Activated T-cell treated with anti-CD3 and anti-CD28 coated beads for 24 hours (primary cell): ENCODE measurements at places on chromosomes 7 and 10.

DNA sequence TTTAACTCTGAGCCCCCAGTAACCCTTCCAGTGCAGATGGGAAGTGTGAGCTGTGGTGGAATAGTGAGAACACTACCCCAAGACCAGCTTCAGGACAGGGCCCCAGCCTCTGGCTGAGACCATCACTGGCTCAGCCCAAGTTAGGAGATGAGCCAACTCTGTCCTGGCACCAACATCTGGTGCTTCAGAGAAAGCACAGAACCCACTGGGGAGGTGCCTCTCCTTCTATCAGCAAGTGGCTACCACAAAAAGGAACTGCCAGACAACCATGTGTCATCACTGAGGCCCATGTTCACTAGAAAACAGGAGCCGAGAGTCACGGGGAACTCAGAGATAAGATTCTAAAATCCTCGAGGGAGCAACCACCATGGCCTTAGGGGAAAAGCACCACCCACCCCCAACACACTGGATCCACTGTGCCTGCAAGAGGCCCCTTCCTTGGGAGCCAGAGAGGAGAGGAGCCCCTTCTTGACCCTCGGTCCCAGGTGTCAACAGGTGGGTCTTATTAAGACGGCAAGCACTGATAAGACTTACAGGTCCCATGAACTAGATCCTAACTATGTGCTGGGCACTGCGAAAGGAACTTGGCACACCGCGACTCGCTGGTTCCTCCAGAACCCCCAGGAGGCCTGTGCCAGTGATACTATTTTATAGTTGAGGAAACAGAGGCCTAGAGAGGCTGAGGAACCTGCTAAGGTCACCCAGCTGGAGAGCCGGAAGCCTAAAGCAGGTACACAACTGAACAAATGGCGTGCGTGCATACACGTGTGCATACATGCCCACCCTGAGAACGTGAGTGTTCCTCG is 102.7 kb downstream of the FAM53B start:
- no peak for DNase-seq

GRCh38 chr7:14590206-14590605 is 312.3 kb downstream of the DGKB start:
- DNase-seq, result no peak

DNA sequence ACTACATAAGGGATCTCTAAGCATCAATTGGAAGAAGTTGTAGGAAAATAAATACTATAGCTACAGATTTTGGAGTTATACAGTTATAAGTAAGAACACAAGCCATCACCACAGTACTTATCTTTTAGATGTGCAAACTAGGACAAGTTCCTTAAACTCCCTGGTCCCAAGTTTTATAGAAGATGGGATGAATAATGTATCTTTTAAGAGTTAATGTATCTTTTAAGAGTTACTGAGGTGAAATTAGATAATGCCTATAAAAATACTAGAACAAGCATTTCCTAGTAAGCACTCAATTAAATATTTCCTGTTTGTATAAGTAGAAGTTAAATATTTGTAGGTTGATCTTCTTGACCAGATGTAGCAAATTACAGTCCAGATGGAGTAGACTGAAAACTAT is 56.8 kb downstream of the SEMA3A start:
- DNase-seq, result no peak

DNA sequence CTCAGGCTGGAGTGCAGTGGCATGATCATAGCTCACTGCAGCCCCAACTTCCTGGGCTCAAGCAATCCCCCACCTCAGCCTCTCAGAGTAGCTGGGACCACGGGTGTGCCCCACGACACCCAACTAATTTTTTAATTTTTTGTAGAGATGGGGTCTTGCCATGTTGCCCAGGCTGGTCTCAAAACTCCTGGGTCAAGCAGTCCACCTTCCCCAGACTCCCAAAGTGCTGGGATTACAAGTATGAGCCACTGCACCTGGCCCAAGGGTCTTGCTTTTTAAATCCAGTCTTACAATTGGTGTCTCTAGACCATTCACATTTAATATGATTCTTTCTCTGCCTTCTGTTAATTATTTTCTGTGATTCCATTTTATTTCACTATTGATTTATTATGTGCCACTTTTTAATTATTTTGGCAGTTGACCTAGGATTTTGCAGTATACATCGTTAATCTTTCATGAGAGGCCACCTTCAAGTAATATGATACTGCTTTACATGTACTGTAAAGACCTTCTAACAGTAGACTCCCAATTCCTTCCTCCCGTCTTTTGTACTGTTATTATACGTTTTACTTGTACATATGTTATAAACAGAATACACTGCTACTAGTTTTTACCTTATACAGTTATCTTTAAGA is 18.7 kb downstream of the MMP21 start:
- no peak for DNase-seq

- no peak for DNase-seq
These were observed 31.3 kb downstream of the PIP4K2A start for GRCh38 chr10:22683140-22683389.

DNA sequence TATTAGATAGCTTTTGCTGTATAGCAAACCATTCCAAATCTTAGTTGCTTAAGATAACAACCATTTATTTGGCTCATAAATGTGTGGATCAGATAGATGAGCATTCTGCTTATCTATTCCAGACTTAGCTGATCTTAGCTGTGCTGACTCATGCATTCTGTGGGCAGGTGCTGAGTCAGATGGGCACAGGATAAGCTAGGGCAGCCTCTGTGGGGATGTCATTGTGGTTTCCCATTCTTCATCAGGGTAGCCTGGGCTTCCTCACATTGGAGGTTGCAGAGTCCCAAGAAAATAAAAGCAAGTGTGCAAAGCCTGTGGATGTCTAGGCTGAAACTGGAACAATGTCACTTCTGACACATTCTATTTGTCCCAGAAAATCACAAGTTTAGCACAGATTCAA is 917.0 kb downstream of the TYW1 start:
- no peak for DNase-seq

DNA sequence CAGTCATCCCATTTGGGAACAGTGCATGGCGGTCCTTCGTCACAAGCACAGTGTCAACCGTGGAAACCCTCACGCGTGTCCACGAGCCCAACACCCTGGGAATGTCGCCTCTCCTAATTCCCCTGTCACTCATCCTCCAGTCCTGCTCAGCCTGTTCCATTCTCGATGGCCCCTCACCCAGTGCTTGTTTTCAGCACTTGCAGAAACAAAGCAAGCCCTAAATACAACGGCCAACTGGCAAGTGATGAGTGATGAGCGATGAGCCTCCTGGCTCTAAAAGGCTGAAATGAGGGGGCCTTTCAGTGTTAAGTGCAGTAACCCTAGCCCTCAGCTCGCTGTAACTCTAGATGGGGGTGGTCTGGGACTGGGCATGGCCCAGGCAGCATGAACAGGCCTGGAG is 22.6 kb downstream of the NKX2-3 start:
- DNase-seq, result no peak

DNA sequence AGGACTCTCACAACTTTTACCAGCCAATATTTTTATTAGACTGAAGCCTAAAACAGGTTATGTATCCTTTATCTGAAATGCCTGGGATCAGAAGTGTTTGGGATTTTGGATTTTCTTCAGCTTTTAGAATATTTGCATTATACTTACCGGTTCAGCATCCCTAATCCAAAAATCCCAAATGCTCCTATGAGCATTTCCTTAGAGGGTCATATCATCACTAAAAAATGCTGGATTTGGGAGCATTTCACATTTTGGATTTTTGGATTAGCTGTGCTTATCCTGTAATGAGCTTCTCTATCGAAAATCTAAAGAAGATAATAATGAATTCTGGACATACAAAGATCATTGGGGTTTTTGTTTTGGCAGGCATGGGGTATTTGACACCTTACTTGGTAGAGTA is 53.0 kb downstream of the RALA start:
- no peak for DNase-seq

- no peak for DNase-seq
These were observed 73.3 kb downstream of the THSD7A start for GRCh38 chr7:11758627-11759111.

GRCh38 chr7:29426587-29426986 is 137.0 kb upstream of the PRR15 start:
- DNase-seq, result no peak

- DNase-seq, result no peak
These were observed 359.6 kb upstream of the MEOX2 start for GRCh38 chr7:16046041-16046440.

DNA sequence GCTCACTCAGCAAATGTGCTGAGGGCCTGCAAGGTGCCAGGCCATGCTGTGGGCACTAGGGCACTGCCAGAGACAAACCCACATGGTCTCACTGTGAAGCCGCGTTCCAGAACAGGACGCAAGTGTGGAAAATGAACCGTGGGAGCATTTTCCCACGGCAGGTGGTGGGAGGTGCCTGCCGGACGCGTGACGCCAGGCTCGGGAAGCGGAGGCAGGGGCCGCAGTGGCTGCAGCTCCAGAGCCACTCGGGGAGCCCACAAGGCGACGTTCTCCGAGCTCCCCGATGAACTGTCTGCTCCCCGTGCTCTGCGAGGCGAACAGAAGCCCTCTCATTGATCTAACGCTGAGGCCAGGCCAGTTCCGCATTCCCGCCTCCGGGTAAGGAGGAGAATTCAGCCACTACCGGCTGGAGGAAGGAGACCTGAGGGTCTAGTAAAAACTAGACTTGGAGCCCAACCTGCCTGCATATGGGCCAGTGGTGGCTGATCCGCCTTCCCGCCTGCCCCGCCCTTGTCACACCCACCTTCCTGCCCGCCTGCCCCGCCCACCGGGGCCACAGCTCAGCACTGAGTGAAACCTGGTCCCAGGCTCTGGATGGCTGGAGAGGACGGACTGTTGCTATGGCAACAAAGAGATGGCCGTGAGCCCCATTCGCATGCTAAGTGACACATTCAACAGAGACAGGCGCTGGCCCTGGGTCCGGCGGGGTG is 13.1 kb downstream of the ADGRA1 start:
- peak; percentile 8 for DNase-seq

- DNase-seq, result no peak
These were observed 83.9 kb downstream of the HIP1 start for GRCh38 chr7:75654855-75655254.

DNA sequence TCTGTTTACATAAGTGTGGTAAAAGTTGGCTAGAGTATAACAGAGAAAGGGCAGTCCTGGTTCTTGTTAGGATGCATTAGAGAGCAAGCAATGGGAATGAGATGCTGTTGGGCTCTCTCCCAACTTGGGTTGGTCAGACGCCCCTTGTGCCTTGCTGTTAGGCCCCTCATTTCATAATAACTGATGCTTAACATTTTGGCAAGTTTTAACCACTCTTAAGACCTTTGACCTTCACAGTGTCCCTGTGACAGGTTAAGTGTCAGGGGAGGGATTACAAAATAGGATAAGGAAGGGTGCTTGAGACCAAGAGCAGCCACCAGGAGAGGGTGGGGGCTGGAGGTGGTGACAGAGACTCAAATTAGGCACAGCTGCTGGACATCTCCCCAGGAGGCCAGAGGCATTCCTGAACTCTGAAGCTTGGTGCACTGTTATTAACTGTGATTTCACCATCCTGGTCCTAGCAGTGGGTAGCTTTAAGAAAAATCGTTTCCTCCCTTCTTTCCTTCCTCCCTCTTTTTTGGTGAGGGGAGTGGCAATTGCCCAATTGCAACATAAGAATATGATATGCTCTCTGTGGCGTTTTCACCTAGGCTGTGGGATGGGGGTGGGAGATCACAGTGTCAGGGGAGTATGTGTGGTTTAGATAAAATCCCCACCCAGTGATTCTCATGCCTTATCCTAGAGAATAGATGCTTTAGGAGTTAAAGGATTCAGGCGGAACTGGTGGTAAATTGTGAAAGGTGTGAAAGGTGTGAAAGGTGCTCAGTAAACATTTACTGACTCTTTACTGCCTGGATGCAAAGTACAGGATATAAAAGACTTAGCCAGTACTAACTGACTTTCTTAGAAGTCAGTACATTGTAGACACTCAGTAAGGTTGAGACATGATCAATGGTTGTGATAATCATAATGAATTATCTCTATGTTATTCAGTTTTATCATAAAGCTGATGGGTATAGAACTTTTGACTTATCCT is 270.5 kb downstream of the BICC1 start:
- no peak for DNase-seq

DNA sequence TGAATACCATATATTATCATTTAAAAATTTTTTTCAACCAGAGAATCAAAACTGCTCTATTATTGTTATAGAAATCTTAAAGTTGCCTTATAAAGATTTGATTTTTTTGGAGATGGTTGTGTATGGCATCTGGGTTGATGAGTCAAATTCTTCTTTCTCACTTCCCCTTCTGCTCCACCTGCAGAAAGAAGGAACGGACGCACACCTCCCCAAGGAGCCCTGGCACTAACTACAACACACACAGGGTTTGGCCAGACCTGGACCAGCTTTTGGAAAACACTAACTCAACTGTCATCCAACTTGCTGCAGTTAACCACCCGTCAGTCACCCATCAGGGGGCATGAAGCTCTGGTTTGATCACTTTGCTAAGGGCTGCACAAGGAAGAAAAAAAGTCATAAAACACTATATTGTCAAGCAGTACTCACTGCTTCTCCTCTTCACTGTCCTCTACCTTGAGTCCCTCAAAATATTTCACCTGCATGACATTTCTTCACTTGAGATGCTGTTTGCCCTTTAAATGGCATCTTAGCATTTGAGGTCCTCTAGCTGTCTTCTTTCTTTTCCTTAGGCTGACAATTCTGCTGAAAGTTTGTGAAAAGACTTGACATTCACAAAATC is 266.7 kb upstream of the PHF14 start:
- no peak for DNase-seq

- no peak for DNase-seq
These were observed 20.4 kb upstream of the CCSER2 start for GRCh38 chr10:84308021-84308420.

DNA sequence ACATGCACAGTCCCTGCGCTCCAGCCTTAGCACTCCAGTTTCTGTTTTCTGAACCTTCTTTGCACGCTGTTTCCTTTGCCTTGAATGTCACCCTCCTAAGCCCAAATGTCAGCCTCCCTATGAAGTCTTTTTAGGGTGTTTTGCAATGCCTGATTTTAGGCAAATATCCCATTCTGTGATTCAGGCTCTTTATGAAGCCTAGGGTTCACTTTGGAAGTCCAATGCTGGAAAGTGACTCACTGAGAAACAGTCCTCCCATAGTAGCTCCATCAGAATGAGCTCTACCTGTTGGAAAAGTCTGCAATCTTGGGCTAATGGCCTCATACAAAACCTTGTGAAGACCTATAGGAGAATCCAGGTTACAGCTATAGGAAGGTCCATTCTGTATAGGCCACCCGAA is 5.3 kb downstream of the LAMB4 start:
- no peak for DNase-seq

GRCh38 chr10:104336821-104337467 is 1.3 kb downstream of the ITPRIP start:
- DNase-seq, result no peak

- DNase-seq, result no peak
These were observed 14.5 kb downstream of the AKR1B1 start for GRCh38 chr7:134444198-134444960.
